Left ventricle myocardium inferior (tissue), 1 donor: ENCODE measurements at places on chromosomes 12 and 14.

- DNase-seq: no peak
Observed at GRCh38 chr14:59061292-59061691, 127.2 kb upstream of the DAAM1 start.

- DNase-seq: no peak
Observed at GRCh38 chr14:77682158-77682553, 25.7 kb downstream of the ALKBH1 start.

DNA sequence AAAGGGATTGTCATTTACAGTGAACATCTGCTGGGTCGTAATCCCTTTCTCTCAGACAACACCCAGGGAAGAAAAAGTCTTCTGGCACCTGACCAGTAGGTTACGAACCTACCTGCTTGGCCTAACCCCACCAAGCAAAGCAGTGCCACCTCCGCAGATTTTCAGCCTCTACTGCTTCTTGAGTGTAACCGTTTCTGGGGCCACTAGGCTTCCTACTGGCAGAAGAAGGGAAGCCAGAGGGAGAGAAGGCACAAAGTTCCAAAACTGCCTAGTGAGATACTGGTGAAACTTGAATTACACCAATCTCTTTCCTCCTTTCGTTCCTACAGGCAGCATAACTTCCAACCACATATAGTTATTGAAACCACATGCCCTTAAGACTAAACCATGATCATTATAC lies 383.6 kb downstream of the BCAT1 start:
- no peak for DNase-seq

DNA sequence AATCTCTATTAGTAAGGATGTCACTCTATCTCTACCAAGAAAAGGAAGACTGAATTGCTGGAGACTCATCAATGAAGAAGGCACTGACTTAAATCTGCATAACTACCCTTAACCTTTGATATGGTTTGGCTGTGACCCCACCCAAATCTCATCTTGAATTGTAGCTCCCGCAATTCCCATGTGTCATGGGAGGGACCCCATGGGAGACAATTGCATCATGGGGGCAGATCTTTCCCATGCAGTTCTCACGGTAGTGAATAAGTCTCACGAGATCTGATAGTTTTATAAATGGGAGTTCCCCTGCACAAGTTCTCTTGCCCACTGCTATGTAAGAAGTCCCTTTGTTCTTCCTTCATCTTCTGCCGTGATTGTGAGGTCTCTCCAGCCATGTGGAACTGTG lies 73.4 kb upstream of the PPM1H start:
- no peak for DNase-seq
